Endothelial cell (in vitro differentiated cells): ENCODE measurements at places on chromosomes 6 and 20. TPM values are rescaled to one million over a fixed set of nuclear protein-coding genes. Genes with fewer than 3 reads are reported as not detected.

Gene FUCA2
- 31.0 TPM for total RNA-seq

- H3K4me1 ChIP-seq, result peaks cover 78% of the 10 kb centered on the region
- peaks cover 16% of the 10 kb centered on the region for H3K27me3 ChIP-seq
- H3K4me3 ChIP-seq, result no peak overlapping the region
- H3K36me3 ChIP-seq, result peaks cover 32% of the 10 kb centered on the region
- DNase-seq, result no peak
Observed at GRCh38 chr20:57680131-57680716, 29.6 kb downstream of the PMEPA1 start.

- H3K4me3 ChIP-seq, result no peak overlapping the region
- peaks cover 7% of the 10 kb centered on the region for H3K4me1 ChIP-seq
- H3K27ac ChIP-seq, result no peak overlapping the region
Observed at GRCh38 chr6:12138381-12138780, 126.3 kb downstream of the HIVEP1 start.

DNA sequence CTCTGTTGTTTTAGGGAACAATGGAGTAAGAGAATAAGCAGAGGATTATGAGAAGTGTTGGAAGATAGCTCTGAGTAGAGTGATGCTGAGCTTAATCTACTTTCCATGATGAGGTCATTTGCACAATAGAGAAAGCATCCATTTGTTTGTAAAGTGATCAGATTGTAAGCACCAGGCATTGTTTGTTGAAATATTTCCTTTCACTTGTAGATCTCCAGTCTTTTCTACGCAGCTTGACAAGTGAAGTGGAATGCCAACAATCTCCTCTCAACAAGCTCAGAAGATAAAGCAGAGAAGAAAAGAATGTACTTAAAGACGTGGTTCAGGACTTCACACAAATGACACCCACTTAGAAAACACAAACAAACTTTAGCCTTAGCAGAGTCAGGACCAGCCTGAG, 80.1 kb upstream of the MARCKS start:
- no peak overlapping the region for H3K4me3 ChIP-seq
- no peaks in the 10 kb centered on the region for H3K27me3 ChIP-seq
- H3K4me1 ChIP-seq, result peaks cover 10% of the 10 kb centered on the region
- H3K27ac ChIP-seq, result no peak overlapping the region

- H3K4me3 ChIP-seq, result no peak overlapping the region
- H3K4me1 ChIP-seq, result peaks cover 4% of the 10 kb centered on the region
- H3K36me3 ChIP-seq, result no peaks in the 10 kb centered on the region
- DNase-seq, result no peak
Observed at GRCh38 chr6:150167479-150167873, 24.6 kb downstream of the PPP1R14C start.
